ENCODE measurements at places on chromosomes 4 and X.

- no peak for DNase-seq
Measured at GRCh38 chr4:99411041-99411440, 24.1 kb downstream of the ADH7 start.

DNA sequence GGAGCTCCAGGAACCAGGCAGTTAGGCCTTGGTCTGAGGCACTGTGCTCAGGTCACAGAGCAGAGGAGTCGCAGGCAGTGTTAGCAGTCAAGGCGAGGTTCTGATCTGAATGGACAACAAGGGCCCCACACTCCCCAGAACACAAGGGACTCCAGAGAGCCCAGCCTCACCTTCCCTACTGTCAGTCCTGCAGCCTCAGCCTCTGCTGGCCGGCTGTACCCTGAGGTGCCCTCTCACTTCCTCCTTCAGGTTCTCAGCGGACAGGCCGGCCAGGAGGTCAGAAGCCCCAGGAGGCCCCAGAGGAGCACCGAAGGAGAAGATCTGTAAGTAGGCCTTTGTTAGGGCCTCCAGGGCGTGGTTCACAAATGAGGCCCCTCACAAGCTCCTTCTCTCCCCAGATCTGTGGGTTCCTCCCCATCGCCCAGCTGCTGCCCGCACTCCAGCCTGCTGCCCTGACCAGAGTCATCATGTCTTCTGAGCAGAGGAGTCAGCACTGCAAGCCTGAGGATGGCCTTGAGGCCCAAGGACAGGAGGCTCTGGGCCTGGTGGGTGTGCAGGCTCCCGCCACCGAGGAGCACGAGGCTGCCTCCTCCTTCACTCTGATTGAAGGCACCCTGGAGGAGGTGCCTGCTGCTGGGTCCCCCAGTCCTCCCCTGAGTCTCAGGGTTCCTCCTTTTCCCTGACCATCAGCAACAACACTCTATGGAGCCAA, 26.2 kb downstream of the MAGEA9 start:
- DNase-seq, result no peak

- DNase-seq, result no peak
Measured at GRCh38 chrX:124358800-124359383, 12.5 kb downstream of the SH2D1A start.

GRCh38 chrX:20260885-20261284, 5.8 kb downstream of the RPS6KA3 start:
- DNase-seq, result no peak

GRCh38 chr4:111214371-111214770, 591.5 kb upstream of the PITX2 start:
- DNase-seq, result no peak

Measured in stimulated activated CD8-positive, alpha-beta memory T cell treated with anti-CD3 and anti-CD28 coated beads, Interleukin-2, amount 100 ng/mL, for 1 hour (primary cell).